Calu3 (cell line): ENCODE measurements at places on chromosomes 3 and 15. TPM values are rescaled to one million over a fixed set of nuclear protein-coding genes. Genes with fewer than 3 reads are reported as not detected.

The NIPA2 gene
- 26.0 and 26.6 TPM in 2 replicates for total RNA-seq

- no peak for DNase-seq
- no peaks in the 10 kb centered on the region for H3K4me1 ChIP-seq
- no peaks in the 10 kb centered on the region for H3K36me3 ChIP-seq
- peak within 1 kb of the TSS; percentile 58 for H3K4me3 ChIP-seq
Measured at GRCh38 chr3:62373215-62373614, at the start of gene FEZF2. FEZF2 (minus strand) TSS chr3:62373550; CDS start chr3:62372868, 682 bp downstream.

DNA sequence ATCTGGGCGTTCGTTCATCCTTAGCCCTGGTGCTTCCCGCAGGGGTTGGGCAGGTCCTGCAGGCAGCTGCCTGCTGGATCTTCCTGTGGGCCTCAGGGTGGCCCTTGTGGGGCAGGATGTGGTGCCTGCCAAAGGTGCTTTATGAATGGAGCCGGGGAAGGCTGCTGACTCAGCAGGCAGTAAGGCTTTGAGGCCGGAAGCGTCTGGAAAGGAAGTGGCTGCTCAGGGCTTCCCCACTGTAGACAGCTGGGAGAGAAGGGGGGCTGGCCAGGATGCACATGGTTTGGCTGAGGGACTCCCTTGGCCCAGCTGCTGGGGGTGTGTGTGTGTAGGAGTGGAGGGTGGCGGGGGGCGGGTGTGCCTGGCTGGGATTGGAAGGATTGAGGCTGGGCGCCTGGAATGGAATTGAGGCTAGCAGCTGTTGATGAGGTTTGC is 12.9 kb downstream of the CD276 start:
- H3K4me3 ChIP-seq = no peak overlapping the region
- H3K27me3 ChIP-seq = no peaks in the 10 kb centered on the region
- no peak for DNase-seq
- H3K36me3 ChIP-seq = no peaks in the 10 kb centered on the region
- no peak overlapping the region for H3K27ac ChIP-seq

- no peaks in the 10 kb centered on the region for H3K36me3 ChIP-seq
- H3K27me3 ChIP-seq = peaks cover 26% of the 10 kb centered on the region
- no peak overlapping the region for H3K4me3 ChIP-seq
- no peak for DNase-seq
- H3K27ac ChIP-seq = no peak overlapping the region
- no peaks in the 10 kb centered on the region for H3K4me1 ChIP-seq
Measured at GRCh38 chr3:71857956-71858355, 73.0 kb upstream of the PROK2 start.

The SAMD7 gene
- not detected in 2 replicates for total RNA-seq

GRCh38 chr3:183515968-183516851 is 39.3 kb downstream of the KLHL6 start:
- H3K27ac ChIP-seq = no peak overlapping the region
- no peaks in the 10 kb centered on the region for H3K36me3 ChIP-seq
- DNase-seq = no peak
- no peak overlapping the region for H3K4me3 ChIP-seq
- peaks cover 55% of the 10 kb centered on the region for H3K27me3 ChIP-seq

DNA sequence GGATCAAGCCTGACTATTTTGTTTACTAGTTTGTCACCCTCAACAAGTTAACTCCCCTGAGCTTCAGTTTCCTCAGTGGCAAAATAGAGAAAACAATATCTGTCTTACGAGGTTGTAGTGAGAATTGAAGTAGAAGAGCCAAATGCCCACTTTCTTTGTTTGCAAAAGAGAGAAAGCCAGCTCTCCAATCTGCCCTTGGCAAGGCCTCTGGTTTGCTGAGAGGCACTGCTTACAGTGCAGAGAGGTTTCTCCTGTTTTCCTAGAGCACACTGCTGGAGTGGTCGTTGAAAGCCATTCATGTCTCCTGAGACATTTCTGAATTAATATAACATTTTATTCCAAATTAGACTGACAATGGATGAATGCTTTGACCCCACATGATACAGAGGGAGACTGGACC is 260.5 kb upstream of the IGF1R start:
- no peak overlapping the region for H3K4me3 ChIP-seq
- no peak overlapping the region for H3K27ac ChIP-seq
- no peaks in the 10 kb centered on the region for H3K36me3 ChIP-seq
- H3K4me1 ChIP-seq = no peaks in the 10 kb centered on the region
- H3K27me3 ChIP-seq = peaks cover 24% of the 10 kb centered on the region
- DNase-seq = no peak

- no peaks in the 10 kb centered on the region for H3K36me3 ChIP-seq
- H3K4me3 ChIP-seq = no peak overlapping the region
- no peak overlapping the region for H3K27ac ChIP-seq
- peaks cover 28% of the 10 kb centered on the region for H3K27me3 ChIP-seq
- no peaks in the 10 kb centered on the region for H3K4me1 ChIP-seq
Measured at GRCh38 chr3:66851894-66852613, 146.1 kb upstream of the KBTBD8 start.

The THSD4 gene
- 24.2 and 29.6 TPM in 2 replicates for total RNA-seq

DNA sequence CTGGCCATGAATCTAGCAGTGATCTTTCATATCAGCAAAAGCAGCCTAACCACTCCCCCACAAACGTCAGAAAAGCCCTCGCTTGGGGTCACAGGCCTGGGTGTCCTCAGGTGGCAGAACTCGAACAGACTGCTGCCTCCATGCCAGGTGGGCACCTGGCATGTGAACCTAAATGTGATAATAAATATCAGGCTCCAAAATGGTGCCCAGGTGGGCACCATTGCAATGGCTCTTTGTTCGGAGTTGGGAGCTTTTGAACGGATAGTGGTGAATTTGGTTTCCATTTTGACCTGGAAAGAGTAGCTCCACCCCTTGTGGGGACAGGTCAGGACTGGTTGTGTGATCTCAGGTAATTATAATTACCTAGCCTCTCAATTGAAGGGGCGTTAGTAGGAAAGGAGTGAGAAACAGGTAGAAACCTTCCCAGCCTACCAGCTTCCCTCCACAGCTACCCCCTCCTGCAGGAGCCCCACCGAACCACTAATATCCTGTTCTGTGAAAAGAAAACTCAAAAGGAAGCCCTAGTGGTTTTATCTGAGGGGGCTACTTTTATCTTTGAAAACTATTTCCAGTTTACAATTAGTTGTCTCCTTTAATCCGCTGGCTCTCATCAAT is 18.1 kb downstream of the MYO1E start:
- no peak overlapping the region for H3K4me3 ChIP-seq
- H3K36me3 ChIP-seq = peaks cover 69% of the 10 kb centered on the region
- H3K4me1 ChIP-seq = peaks cover 72% of the 10 kb centered on the region

The TMEM62 gene
- 25.4 and 33.0 TPM in 2 replicates for total RNA-seq

GRCh38 chr3:189995129-189995528 is 125.6 kb downstream of the P3H2 start:
- DNase-seq = no peak
- H3K36me3 ChIP-seq = no peaks in the 10 kb centered on the region
- H3K27me3 ChIP-seq = no peaks in the 10 kb centered on the region
- no peak overlapping the region for H3K4me3 ChIP-seq
- H3K4me1 ChIP-seq = no peaks in the 10 kb centered on the region

DNA sequence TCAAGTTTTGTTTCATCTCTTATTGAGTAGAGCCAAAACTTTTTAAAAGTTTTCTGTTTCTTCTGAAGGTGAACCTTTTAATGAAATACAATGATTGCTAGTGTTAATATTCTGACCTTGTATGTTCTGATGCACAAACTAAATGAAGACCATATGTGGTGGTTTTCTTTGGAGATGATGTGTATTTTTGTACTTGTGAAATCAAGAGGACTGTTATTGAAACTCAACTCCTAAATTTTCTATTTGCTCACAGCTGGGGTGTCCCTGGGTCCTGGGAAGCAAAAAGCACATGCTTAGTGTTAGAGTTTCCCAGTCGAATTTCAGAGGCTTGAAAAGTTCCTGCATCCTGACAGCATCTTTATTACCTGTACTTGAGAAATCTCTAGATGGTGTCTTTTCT is 1185.8 kb upstream of the ALCAM start:
- no peak for DNase-seq
- no peaks in the 10 kb centered on the region for H3K27me3 ChIP-seq
- H3K4me1 ChIP-seq = no peaks in the 10 kb centered on the region
- H3K36me3 ChIP-seq = no peaks in the 10 kb centered on the region
- H3K4me3 ChIP-seq = no peak overlapping the region

DNA sequence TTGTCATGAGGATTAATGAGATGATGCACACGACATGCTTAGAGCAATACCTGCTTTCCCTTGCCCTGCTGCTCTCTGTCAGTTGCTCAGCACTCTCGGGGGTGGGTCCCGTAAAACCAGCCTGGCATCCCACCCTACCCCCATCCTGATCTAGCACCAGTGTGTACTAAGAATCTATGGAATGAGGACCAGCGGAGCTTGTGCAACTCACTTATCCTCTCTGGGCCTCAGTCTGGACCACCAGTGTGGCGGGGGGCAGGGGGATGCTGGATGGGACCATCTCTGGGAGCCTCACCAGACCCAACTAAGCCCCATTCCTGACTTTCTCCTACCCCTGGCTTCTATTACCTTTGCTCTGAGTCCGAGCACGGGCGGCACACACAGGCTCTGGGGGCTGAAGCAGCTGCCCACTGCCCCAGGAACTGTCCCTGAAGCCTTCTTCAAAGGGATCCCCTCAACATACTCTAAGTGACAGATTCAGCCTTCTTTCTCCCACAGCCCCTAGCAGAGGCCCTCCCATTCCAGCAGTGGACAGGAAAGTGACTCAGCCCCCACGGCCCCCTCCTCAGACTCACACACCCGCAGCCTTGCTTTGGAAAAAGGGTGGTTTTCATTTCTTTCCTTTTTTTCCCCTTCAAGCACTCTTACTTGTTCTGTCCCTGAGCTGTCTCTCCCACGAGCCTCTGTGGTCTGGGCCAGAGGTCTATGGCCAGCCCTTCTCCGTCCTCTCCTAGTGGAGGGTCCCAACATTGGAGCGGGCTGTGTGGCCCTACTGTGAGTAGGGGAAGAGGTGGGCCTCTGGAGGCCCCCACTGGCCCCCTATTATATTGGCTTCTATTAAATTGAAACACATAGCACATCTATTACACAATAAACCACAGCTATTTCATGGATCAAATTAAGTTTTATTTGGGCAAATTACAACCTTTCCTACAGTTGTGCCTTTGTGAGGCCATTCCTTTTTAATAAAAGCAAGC is 100.3 kb downstream of the SMAD6 start:
- DNase-seq = no peak
- peak overlapping the region; percentile 9 for H3K4me3 ChIP-seq
- no peaks in the 10 kb centered on the region for H3K27me3 ChIP-seq

The FBXW12 gene
- not detected in 2 replicates for total RNA-seq

The PLA1A gene
- 0.81 and 0.99 TPM in 2 replicates for total RNA-seq

- H3K36me3 ChIP-seq = no peaks in the 10 kb centered on the region
- no peak overlapping the region for H3K4me3 ChIP-seq
- H3K4me1 ChIP-seq = no peaks in the 10 kb centered on the region
- no peaks in the 10 kb centered on the region for H3K27me3 ChIP-seq
- DNase-seq = no peak
Measured at GRCh38 chr3:81443958-81444357, 317.5 kb downstream of the GBE1 start.

The PDZRN3 gene
- total RNA-seq = not detected in 2 replicates

The MKRN3 gene
- total RNA-seq = not detected in 2 replicates

- H3K4me1 ChIP-seq = peaks cover 12% of the 10 kb centered on the region
- peak; percentile 4 for DNase-seq
- H3K4me3 ChIP-seq = peak overlapping the region; percentile 95
- no peaks in the 10 kb centered on the region for H3K27me3 ChIP-seq
- peaks cover 22% of the 10 kb centered on the region for H3K36me3 ChIP-seq
Measured at GRCh38 chr15:49155834-49156627, 632 bp upstream of the COPS2 start.

GRCh38 chr15:65777053-65777452 is 15.0 kb downstream of the DENND4A start:
- DNase-seq = no peak
- no peak overlapping the region for H3K27ac ChIP-seq
- no peaks in the 10 kb centered on the region for H3K4me1 ChIP-seq
- H3K27me3 ChIP-seq = no peaks in the 10 kb centered on the region

DNA sequence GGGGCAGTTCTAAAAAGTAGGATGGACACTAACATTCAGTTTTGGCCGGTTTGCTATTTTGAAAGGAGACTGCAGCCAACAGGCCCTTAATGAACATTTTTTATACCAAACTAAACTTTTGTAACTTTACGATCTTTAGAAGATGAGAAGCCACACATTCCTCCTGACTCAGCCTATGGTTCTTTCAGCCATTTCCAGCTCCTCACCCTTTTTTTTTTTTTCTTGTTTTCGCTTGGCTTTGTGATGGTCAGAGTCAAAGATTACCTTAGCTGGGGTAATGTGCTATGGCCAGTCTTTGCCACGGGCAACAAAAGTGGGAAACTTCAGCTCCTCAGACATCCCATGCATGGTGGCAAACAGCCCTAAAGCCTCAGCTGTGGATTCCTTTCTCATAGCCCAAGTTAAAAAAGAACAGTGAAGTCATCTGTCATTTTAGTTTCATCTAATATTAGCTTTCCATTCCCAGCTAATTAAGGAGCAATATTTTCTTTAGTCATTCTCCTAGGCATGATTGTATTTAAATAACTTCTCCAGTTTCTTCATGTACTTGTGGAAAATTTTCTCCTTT is 368.7 kb downstream of the MFSD1 start:
- peak overlapping the region; percentile 42 for H3K4me3 ChIP-seq
- DNase-seq = no peak
- no peaks in the 10 kb centered on the region for H3K27me3 ChIP-seq
- H3K4me1 ChIP-seq = peaks cover 68% of the 10 kb centered on the region

DNA sequence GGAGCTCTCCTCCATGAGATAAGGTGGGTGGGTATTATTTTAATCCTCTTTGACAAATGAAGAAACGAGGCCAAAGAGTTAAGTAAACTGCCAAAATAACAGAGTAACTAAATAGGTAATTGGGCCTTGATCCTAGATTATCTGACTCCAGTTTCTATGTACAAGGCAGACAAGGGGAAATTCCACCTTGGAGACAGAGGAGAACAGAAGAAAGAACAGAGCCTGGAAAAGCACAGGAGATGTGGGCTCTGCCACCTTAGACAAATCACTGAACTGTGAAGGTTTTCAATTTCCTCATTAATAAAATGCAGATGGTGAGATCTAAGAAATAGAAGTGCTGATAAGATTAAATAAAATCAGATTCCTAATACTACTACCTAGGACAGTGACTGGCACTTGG is 310.2 kb upstream of the TLE3 start:
- no peak overlapping the region for H3K27ac ChIP-seq
- no peaks in the 10 kb centered on the region for H3K36me3 ChIP-seq

- H3K4me3 ChIP-seq = no peak overlapping the region
- peaks cover 62% of the 10 kb centered on the region for H3K4me1 ChIP-seq
- no peaks in the 10 kb centered on the region for H3K27me3 ChIP-seq
- H3K36me3 ChIP-seq = peaks cover 6% of the 10 kb centered on the region
Measured at GRCh38 chr3:185770109-185770508, 54.7 kb downstream of the IGF2BP2 start.
